ENCODE measurements at places on chromosomes 1 and 21.

DNA sequence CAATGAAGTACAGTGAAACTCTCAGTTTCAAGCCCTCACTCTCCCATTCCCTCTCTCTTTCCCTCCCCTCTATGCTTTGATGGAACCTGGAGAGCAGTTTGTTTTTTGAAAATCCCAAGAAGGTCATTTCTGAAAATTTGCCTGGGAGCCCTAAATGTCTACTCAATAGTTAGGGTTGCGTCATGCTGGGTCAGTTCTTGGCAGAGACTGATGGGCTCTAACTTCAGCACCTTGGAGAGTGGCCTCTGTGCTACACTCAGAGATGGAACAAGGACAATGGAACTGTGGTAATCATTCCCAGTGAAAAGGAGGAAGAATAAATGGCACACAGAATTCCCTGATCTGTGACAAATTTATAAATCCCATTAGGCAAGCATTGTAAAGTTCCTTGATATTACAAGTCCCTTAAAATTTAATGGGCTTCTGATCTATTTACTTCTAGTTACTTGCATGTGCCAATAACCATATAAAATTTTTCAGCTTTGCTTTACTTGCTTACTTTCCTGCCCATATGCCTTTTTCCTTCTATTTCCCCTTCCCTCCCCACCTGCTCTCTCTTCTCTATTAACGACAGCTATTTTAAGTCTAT lies 182.9 kb upstream of the KCND3 start:
- peak; percentile 22 for DNase-seq

DNA sequence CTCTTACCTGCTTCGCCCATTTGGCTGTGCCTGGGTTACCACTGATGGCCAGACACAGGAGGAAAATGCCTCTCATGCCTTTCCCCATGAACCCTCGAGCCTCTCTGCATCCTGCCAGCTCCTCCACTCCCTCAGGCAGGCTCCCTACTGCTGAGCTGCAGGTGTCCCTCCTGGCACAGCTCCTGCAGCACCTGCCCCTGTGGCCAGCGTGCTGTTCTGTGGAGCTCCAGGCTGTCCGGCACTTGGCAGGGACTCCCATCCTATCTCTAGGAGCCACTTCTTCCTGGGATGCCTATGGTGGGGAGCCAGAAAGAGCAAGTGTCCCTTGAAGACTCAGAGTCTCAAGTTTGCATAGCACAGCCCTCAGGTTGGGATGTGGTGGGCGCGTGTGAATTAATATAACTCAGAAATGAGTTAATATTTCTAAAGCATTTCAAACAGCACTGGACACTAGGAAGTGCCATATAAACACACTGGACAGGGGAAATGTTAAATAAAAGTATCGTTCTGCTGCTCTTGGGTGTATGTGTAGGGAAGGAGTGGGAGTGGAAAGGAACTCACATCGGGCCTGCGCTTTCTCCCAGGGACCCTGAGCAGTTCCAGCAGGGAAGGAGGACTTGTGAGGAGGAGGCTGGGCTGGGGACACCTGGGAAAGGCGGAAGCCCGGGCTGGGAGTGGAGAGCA lies 2.7 kb downstream of the LRRC71 start:
- DNase-seq: no peak

GRCh38 chr1:100038660-100039287 lies 69.0 kb downstream of the SLC35A3 start:
- peak; percentile 89 for DNase-seq

- no peak for DNase-seq
These were observed 55.1 kb downstream of the DISP3 start for GRCh38 chr1:11533790-11534787.

DNA sequence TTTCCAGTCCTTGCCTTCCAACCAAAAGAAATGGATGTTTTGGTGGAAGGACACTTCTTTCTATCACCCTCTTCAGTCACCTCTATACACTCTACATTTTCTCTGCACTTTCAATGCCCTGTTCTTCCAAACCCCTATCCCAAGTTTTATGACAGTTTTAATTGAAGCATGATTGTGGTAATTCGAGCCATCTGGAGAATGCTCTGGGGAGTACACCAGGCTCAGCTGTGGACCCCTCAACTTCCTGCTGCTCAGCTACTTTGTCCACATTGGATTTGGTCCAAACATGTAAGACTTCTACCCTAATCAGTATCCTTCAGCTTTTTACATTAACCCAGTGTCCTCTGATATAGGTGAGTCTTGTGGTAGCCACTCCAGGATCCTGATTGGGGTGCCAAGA lies 129.6 kb downstream of the SYT2 start:
- DNase-seq: no peak

GRCh38 chr1:194342484-194343262 lies 1156.3 kb upstream of the B3GALT2 start:
- no peak for DNase-seq

- no peak for DNase-seq
These were observed 38.5 kb upstream of the EGLN1 start for GRCh38 chr1:231460614-231461013.

- no peak for DNase-seq
These were observed 41.7 kb downstream of the LRP8 start for GRCh38 chr1:53285969-53286760.

DNA sequence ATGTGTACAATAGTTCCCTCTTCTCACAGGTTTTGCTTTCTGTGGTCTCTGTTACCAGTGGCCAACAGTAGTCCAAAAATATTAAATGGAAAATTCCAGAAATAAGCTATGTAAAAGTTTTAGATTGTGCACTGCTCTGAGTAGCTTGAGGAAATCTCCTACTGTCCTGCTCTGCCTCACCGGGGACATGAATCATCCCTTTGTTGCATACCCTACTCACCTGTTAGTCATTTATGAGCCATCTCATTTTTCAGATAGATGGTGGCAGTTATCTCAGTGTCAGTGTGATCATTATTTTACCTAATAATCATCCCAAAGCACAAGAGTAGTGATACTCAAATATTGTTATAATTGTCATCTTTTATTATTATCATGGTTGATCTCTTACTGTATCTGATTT lies 688.1 kb downstream of the PLA2G4A start:
- no peak for DNase-seq

Measured in suppressor macrophage treated with lipopolysaccharide for 1 hour (primary cell).